ENCODE measurements at places on chromosomes 1 and 21.

GRCh38 chr1:77605246-77606026 is 77.0 kb downstream of the ZZZ3 start:
- peak; percentile 21 for DNase-seq

DNA sequence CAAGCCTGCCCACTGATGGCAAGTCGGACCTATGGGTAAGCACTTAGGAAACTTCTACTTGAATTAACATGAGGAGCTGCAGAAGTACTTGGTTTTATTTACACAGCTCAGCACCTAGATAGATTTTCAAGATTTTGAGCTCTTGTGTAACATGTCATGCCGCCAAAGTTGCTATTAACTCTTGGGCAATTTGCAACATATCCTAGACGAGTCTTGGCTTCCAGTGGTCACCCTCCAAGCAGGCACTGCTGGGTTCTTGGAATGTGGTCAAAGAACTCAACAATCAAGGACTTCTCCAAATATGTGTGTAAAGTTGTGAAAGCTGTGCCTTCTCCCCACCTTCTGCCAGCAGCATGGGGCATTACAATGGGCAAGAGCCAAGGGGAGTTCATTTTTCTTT is 17.8 kb upstream of the GUCA2B start:
- no peak for DNase-seq

DNA sequence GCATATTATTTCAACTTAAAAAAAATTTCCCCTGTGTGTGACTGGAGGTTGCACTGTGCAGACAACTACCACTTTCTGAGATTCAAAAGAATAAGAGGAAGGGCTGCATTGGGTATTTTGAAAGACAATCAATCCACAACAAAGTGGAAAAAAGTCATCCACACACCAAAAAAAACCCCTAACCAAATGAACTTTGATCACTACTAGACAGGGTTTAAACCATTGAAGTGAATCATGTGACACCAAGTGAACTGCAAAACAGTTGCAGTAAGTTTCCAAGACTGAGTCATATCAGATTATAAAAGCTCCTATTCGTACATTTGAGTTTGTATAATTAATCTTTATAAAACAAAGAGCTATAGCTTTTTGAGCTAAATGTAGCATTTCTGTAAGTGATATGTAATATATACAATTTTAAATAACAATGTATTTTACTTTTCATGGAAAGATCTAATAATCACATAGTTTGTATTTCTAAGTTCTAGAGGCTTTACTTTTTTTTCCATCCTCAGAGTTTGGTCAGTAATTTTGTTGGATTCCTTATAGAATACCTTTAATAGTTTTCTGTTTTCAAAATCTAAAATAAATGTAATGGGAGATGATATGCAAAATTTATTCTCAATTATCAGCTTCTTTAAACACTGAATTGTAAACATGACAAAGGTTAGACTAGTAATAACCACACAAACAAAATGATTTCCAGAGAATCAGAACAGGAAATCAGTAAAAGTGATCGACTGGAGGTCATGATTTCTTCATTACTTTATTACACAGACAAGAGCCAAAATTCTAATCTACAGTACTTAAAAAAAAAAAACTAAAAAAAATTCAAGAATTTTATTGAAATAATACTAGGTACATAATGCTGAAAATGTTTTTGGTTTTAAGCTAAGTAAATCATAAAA is 50.5 kb upstream of the GFI1 start:
- peak; percentile 21 for DNase-seq

GRCh38 chr1:192442736-192443135 is 125.9 kb downstream of the RGS21 start:
- DNase-seq = no peak

GRCh38 chr1:232643251-232643650 is 13.3 kb upstream of the SIPA1L2 start:
- no peak for DNase-seq

DNA sequence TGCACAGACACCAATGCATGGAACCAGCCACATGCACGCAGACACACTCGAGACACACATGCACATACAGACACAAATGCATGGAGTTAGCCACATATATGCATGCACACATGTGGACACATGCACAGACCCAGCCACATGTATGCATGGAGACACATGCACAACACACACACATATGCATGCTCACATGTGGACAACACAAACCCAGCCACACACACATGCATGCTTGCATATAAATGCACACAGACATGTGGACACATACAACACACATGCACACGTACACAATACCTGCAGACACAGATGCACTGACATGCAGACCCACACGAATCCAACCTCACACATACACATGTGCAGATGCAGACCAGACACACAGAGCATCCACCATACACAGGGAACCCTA is 31.1 kb downstream of the WNT9A start:
- no peak for DNase-seq

GRCh38 chr1:98322966-98323365 is 338.6 kb upstream of the SNX7 start:
- DNase-seq = no peak

DNA sequence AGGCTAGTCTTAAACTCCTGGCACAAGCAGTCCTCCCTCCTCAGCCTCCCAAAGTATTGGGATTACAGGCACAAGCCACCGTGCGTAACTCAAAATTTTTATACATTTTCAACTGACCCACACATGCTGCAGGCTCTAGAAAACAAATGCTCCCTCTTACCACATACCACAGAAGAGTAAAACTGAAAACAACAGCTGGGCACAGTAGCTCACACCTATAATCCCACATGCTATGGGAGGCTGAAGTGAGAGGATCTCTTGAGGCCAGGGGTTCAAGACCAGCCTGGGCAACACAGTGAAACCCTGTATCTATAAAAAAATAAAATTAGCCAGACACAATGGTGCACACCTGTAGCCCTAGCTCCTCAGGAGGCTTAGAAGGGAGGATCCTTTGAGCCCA is 56.7 kb downstream of the AKT3 start:
- DNase-seq = no peak

GRCh38 chr1:230901671-230902070 is 33.4 kb upstream of the C1orf198 start:
- DNase-seq = no peak

DNA sequence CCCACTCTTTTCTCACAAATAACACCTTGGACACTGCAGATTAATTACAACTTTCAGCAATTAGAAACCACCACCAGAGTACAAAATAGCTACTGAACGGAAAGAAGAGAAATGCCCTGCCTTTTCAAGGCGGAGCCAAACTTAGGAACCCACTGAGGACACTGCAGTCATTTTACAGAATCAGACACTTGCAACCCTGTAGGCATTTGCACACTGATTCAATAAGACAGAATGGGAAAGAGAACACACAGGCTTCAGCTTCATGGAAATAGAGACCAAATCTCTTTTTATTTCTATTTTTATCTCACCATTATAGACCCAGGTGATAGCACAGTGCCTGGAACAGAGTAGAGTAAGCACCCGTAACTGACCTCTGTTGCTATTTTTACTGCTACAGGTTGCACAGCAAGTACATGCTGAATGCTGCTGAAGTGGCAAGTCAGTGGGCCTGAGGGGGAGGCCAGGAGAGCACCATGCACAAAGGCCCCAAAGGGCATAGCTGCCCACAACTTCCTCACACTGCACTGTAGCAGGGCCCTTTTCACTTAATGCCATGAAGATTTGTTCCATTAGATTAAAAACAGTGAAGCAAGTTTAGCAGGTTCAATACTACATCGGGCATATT is 50.7 kb upstream of the EDARADD start:
- no peak for DNase-seq

GRCh38 chr1:235486321-235486720 is 17.9 kb downstream of the B3GALNT2 start:
- no peak for DNase-seq

- DNase-seq = no peak
These were observed 6.8 kb downstream of the COL18A1 start for GRCh38 chr21:45411810-45412206.

DNA sequence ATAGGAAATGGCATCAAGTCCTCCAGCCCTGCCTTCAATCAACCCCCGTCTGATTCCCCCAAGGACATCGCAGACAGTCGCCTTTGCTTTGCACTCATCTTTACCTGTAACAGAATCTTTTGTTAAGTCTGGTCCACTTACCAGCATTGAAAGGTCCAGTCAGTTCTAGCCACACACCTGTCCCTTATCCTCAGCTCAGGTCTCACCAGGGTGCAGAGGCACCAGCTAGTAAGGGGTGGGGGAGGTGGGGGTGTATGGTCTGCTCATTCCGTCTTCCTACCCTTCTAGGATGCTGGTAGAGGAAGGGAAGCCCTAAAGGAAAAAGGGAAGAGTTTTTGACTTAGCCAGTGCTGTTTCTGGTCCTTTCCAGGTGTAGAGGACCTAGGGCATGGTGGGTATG is 427.7 kb downstream of the MATN1 start:
- DNase-seq = no peak

DNA sequence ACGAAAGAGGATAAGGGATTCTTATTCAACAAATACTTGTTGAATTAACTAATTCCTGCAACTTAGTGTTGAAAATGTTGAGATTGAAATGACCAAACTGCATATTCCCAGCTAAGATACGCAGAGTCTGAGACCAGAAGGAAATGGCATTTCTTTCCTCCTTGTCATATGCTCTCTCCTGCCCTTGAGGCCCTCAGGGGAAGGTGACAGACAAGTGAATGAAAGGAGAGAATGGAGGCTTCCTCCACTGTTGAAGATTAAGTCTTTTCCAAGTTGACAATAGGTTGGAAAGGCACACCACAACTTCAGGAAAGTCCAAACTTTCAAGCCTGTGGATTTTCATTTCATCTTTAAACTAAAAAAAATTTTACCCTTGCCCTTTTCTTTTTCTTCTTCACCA is 3.1 kb upstream of the ZNF697 start:
- no peak for DNase-seq

- no peak for DNase-seq
These were observed 25.2 kb downstream of the MAGI3 start for GRCh38 chr1:113415310-113416070.
